ENCODE measurements at places on chromosomes 11 and 22.
A peak's percentile ranks its signal among the peaks of the same experiment; 100 is the strongest.

GRCh38 chr11:71458146-71459070 is 5.4 kb downstream of the NADSYN1 start:
- peak; percentile 35 for DNase-seq

GRCh38 chr11:37843603-37844002 is 1245.6 kb upstream of the RAG2 start:
- DNase-seq = no peak

GRCh38 chr11:124865902-124866851 is 945 bp downstream of the ROBO3 start:
- peak; percentile 45 for DNase-seq

DNA sequence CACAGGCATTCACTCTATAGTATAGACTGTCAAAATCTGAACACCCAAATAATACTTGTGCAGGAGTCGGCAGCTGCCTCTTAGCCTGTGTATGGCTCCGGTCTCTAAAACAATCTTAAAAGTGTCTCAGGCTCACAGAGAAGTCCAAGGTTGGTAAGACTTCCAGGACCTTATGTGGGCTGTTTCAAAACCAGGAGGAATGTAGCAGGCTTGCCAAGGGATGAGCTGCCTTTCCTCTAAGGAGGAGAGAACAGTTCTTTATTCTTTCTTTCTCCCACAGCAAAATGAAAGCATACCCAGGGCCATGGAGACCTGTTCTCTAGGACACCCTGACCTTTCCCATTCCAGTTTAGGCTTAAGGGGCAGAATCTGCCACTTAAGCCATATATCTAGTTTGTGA is 176.5 kb downstream of the TRPC6 start:
- DNase-seq = no peak

DNA sequence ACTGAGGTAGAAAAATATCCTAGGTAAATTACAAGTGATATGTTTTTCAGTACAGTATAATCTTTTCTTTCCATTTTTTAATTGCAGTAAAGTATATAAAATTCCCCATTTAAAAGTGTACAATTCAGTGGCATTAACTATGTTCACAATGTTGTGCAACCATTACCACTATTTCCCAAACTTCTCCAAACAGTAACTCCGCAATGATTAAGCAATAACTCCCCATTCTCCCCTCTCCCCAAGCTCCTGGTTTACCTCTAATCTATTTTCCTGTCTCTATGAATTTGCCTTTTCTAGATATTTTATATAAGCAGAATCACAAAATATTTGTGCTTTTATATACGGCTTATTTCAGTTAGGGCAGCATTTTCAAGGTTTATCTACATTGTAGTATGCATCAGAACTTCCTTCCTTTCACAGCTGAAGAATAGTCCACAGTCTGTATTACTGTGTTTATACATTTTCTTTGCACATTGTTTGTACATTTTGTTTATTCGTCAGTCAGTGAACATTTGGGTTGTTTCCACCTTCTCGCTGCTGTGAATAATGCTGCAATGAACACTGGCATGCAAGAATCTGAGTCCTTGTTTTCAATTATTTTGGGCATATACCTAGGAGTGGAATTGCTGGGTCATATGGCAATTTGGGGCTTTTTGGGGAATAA is 110.7 kb downstream of the RPL27A start:
- no peak for DNase-seq

DNA sequence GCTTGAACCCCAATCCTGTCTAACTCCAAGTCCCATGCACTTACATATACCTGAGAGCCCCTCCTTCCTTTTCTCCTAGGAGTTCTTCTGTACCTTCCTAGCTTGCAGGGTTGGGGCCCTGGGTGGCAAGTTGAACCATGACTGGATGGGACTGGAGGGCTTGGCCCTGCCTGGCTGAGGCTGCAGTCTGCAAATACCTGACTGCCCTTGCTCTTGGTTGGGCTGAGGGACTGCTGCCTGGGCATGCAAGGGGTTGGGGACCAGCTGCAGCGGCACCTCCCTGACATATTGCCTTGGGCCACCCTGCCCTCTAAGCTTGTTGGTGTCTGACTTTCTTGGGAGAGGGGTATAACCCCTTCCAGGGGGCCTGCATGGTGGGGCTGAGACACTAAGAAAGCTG is 9.8 kb upstream of the SLC39A13 start:
- DNase-seq = no peak

DNA sequence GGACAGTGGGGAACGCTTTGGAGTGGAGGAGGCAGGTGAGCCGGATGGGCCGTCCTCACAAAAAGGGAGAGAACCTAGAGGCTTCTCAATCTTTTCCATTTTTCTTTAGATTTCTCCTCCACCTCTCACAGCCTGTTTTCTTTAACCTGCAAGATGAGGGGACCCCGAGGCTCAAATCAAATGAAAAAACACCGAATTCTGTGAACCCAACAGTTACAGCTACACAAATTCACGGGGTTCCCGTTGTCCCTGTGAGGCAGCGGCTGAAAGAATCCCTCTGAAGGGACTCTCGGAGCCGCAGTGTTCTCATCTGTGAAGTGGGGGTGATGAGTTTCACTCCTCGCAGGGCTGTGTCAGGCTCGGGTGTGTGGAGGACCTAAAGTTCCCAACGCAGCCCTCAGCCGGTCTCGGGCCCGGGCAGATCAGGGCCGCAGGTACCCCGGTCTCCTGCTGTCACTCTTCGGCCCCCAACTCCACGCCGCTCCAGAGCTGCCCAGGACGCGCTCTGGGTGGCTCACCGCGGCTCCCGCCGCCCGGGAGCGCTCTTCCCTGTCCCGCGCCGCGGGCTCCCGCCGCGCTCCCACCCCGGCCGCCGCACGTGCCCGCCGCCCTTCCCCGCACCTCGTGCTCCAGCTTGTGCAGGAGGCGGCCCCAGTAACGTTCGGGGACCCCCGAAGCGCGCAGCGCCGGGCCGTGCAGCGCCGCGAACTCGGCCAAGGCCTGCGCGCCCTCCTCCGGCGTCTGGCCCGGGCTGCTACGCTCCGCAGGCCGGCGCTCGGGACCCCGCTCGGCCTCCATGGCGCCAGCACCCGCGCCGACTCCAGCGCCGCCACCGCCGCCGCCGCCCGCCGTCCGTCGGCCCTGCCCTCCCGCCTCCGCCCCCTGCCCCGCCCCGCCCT is at the start of gene TTLL12:
TSS of gene TTLL12 (minus strand) at position 863 of the 899 bp plus-strand sequence. CDS start at position 798, 65 bp downstream.
- peak; percentile 79 for DNase-seq

DNA sequence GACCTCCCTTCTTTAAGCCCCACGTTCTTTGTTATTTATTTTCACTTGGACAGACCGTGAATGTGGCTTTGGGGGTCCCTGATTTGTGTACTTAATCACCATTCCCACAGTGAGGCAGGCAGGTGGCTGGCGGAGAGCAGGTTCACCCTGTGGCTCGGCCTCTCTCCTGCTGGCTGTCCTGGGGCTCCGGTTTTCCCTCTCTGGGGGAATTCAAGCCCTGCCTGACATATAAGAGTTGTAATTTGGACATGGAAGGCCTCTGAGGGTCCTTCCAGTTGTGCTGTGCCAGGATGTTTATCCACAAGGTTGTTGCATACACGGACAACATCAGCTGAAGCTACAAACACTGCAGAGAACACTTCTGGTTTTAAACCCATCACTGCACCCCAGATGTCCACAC is 824.5 kb downstream of the TBC1D22A start:
- DNase-seq = no peak

DNA sequence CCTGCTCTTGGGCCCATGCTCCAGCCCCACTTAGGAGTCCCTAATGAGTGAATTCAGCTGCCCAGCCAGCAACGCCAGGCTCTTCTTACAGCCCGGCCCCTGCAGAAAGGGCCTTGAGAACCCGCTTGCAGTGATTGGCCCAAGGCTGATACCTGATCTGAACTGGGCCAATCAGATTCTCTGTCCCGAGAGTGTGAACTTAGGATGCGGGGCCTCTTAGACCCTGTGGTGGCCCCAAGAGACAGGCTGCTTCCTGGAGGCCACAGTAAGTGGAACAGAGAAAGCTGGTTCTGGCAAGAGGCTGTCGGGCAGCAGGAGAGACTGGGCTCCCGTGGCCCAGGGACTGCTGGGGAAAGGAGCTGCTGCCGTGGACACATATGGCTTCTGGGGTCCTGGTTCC is 11.5 kb downstream of the VSTM5 start:
- no peak for DNase-seq

DNA sequence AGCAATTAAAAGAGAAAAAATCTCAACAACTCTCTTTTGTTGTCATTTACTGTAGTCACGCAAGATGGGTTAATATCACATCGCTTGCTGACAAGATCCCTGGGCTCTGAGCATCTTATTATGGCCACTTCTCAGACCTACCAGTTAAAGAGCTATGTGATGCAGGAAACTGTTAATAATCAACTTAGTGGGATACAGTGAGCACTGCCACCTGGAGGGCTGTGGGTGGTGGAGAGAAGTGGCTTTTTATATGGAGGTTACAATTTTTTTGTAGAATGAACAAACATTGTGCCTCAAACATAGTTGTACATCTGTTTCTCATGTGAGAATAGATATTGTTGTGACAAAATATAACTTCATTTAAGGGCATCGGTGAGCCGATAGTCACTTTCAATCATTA is 181.0 kb downstream of the TENM4 start:
- no peak for DNase-seq

GRCh38 chr11:74577624-74578396 is 14.6 kb upstream of the POLD3 start:
- peak; percentile 71 for DNase-seq

- DNase-seq = no peak
Observed at GRCh38 chr11:68854273-68854958, 12.7 kb upstream of the CPT1A start.

DNA sequence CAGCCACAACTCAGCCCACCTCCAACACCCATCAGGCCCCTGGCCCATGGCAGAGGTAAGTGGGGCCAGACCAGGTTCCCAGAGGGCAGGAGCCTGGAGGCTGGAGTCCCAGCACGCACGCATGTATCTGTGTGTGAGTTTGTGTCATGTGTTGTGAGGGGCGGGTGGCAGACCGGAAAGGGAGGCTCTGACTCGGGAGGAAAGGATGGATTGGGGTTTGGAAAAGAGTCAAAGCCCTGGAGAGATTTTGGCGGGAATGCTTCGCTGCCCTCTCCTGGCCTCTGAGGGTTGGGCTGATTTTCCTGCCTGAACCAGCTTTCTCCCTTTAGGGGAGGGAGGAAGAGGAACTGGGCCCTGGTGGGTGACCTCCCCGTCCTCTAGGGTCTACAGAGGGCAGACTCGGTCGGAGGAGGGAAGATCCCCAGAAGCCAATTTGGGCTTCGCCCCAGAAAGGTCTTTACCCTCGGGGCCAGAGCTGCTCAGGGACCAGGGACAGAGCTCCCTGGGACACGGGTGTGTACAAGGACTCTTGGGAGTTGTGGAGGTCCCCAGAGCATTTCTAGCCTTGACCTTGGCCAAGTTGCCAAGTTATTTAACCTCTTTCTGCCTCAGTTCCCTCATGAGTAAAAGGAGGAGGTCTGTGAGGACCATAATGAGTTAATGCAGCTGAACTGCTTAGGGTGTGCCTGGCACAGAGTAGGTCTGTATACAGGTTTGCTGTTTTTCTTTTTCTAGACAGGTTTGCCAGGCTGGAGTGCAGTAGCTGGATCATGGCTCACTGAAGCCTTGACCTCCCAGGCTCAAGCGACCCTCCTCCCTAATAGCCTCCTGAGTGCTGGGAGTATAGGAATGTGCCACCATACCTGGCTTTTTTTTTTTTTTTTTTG is 6.9 kb downstream of the C11orf68 start:
- peak; percentile 64 for DNase-seq

DNA sequence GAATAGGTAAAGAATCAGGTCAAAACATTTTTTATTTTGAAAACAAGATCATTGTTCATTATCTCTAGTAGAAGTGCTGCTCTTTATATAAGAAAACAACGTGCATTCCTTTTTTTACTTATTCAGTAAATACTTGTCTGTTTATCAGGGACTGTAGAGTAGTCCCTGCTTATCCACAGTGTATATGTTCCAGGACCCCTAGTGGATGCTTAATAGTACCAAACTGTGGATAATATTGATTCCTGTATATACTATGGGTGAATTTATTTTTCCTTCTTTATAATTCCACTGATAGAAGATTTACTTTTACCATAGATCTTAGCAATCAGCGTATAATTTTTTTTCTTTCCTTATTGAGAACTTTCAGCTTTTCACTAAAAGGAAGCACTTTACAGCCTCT is 32.6 kb downstream of the CEP295 start:
- DNase-seq = no peak

- DNase-seq = no peak
Observed at GRCh38 chr11:98600786-98601773, 419.7 kb upstream of the CNTN5 start.

DNA sequence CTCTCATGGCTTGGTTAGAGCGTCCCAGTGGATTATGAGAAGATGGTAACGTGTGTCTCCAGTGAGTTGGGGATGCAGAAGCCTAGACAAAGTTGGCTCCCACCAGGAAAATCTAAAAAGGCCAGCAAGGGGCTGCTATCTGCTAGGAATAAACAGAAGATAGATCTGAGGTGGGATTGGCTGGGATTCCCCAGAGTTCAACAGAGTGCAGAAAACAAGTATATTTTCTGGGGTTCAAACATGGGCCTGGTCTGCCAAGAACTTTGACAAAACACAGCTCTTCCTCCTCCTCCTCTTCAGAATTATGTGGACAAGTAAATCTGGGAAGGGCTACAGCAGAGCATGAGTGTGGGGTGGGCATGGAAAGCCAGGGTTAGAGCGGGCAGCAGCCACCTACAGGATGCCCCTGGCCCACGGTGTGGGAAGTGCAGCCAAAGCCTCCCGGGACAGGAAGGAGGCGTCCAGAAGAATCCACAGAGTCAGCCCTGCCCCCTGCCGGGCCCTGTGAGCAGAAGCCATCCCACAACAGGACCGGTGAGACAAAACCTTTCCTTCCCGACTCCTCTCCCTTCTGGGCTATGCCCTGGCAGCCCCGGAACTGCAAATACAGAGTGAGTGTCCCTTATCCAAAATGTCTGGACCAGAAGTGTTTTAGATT is 67.1 kb downstream of the CD82 start:
- no peak for DNase-seq

- peak; percentile 81 for DNase-seq
Observed at GRCh38 chr22:17914474-17914873, 109.9 kb downstream of the MICAL3 start.

Measured in tongue (tissue), 3 donors.